ENCODE measurements at places on chromosomes 5 and 9. TPM values are rescaled to one million over a fixed set of nuclear protein-coding genes. Genes with fewer than 3 reads are reported as not detected.

DNA sequence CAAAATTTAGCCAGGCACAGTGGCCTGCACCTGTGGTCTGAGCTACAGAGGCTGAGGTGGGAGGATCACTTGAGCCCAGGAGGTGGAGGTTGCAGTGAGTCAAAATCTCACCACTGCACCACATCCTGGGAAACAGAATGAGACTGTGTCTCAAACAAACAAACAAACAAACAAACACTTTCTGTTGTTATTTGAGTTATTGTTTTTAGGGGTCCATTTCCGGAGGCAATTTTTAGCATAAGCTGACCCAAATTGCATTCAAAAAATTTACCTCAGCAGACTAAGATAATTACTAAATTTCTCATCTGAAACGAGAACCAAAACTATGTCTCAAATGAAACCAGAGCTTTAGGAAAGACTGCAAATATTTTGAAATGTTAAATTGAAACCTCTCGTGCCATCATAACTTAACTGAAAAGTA lies 1485.1 kb downstream of the EFNA5 start:
- ATAC-seq: no peak

DNA sequence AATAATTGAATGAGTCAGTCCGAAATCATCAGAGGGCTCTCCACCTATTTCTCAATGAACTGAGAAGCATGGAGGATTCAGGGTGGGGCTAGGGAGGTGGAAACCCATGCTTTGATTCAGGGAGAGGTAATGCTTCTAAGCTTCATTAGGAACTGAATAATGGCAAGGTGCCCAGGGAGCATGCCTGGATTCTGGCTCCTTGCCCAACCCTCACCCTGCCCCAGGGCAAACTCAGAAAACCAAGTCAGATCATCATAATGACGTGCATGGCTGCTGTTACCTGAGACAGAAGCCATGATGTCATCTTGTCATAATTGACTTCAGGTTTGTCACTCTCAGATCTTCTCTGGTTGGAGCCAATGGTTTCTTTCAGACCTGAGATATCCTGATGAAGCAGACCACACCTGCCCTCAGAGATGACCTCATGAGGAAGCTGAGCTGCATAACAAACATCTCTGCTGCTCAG lies 199.6 kb downstream of the SYK start:
- ATAC-seq: peak; percentile 64

- no peak for ATAC-seq
Measured at GRCh38 chr5:137808503-137809135, 54.5 kb upstream of the HNRNPA0 start.

- ATAC-seq: no peak
Measured at GRCh38 chr5:132205385-132206125, 22.1 kb downstream of the P4HA2 start.

GRCh38 chr5:25641124-25641523 lies 996.3 kb upstream of the CDH10 start:
- ATAC-seq: no peak

DNA sequence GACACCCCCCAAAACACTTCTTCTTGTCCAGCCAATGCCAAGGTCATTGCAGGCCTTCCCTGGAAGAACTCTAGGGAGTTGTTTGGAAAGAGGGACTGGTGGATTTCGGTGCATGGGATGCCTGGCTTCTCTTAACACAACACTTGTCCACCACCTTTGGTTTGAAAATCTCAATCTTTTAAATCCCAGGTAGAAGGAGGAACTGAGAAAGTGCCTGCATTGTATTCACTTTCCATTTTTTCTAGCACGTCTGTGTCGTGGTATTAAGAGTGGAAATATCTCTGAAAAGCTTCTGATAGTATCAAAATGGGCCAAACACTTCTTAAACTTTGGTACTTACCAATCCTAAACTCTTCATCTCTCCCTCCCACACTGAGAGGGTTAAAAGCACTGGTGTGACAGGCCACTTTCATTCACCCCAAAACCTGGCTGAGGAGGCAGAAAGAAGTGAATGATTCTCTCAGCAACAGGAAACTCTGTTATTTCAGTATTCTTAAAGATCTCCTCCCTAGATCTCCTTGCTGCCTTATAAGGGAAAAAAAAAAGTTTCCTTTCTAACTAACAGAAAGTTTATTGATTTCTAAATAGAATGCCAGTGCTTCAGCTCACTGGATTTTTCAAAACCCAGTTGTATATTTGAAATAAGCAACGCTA lies 3.9 kb upstream of the NFIB start:
- ATAC-seq: no peak

- ATAC-seq: no peak
Measured at GRCh38 chr5:157855404-157855994, 3.4 kb downstream of the CLINT1 start.

DNA sequence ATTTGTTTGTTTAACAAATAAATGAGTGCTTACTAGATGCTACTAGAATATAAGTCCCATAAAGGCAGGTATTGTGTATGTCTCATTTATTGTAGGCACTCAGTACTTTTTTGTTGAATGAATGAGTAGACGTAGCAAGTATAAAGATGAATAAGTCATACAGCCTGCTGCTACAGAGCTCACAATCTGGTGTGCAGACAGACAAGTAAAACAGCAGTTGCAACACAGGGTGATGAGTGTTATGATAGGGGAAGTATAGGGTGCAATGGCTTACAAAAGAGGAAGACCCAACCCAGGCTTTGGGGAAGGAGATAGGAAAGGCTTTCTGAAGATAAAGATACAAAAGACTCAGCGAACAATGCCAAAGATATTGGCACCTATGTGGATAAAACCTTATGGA lies 47.7 kb downstream of the SH3RF2 start:
- ATAC-seq: no peak

DNA sequence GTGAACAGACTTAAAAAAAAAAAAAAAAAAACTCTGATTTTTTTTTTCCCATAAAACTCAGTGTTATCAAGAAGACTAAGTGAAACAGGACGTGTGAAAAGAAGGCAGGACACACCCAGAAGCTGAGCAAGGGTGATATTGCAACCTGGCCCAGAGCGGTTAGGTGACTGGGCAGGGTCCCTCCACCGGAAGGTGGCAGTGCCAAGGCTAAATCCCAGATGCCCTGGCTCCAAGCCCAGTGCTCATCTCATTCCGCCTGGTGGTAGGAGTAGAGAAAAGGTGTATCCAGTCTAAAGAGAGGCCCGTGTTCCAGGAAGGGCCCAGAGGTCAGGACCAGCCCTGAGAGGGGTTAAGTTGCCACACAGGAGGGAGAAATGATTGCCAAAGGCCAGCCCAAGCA lies 51.5 kb upstream of the SAP30L start:
- no peak for ATAC-seq

DNA sequence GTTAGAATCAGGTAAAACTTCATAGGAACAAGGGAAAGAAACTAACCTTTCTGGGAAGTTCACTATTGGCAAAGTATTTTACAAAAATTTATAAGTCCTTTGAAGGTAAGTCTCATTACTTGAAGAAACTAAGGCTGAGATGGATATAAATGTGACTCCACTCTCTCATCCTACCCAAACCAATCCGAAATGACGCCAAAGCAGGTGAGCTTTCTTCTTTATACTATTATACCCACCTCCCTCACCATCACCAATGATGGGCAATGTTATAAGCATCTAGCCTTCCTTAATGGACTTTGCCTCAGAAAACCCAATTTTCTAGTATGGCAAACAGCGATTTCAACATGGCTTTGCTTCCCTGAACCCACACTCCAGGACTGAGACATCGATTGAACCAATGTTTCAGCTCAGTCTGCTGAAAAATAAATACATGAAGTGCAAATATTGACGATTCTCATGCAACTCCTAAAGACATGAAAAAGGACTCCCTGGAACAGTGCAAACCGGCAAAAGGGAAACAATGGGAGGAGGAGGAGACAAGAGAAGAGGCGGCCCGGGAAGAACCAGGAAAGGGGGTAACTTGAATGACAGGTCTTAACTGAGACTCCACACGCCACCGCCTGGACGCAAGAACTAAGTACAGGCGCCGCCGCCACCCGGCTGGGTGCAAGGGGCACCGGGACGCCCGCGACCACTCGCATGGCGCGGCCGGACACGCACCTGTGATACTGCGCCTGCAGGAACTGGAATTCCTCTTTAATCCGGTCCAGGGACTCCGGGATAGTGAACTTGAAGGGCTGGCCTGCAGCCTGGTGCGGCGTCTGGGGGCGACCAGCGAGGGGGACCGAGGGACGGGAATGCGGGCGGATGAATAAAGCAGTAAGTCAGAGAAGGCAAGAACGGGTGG lies 2.5 kb downstream of the TLE1 start:
- ATAC-seq: no peak

- ATAC-seq: no peak
Measured at GRCh38 chr5:98663521-98663920, 109.9 kb upstream of the RGMB start.

GRCh38 chr5:111545031-111545430 lies 32.7 kb upstream of the STARD4 start:
- peak; percentile 58 for ATAC-seq

DNA sequence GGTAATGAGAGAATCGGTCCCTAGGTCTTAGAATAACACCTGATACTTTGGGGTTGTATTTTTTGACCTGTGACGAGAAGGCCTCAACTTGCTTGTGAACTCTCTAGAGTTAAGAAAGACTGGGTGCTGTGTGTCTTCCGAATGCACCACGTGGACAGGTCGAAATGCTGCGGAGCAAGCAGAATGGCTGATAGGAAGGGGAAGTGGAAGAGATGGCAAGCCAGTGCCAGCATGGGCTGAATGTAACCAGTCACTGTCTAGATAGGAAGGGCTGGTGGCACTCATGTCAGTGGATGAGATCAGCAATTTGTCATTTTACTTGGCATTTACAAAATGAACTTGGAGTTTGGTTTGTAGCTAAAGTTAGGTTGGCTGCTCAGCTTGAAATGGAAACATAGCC lies 5.6 kb downstream of the OTULINL start:
- no peak for ATAC-seq

GRCh38 chr5:169657127-169657526 lies 20.1 kb downstream of the DOCK2 start:
- ATAC-seq: peak; percentile 71

DNA sequence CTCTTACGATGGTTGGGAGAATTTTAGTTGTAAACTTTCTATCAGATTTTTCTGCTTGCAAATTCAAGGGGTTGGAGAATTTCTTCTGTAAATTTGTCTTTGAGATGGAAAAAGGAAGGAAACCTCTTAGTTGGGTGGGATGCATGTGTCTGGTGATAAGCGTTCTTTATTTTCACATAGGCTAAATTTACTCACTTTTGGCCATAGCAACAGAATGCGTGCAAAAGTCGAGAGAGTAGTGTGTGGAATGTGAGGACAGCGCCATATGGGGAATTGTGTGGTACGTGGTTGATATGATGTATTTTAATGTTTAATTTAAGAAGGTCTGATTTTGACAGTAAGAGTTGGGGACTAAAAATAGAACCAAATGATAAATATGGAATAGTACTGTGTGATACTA lies 282.2 kb downstream of the TAF11L14 start:
- no peak for ATAC-seq

DNA sequence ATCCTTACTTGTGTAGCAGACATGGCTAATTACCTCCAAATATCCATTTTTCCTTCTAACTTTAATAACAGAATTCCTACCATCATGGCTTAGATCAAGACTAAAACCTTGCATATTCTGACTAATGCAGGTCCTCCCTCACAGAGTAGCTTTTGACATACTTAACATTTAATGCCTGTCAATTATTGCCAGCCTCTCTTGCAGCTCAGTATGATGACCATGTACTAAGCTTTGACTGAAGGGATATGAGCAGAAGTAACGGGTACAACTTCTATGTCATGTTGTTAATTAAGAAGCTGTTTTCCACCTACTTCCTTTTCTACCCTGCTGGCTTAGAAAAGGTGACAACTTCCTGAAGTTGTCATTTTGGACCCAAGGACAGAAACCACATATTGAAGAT lies 533.4 kb downstream of the PSAT1 start:
- ATAC-seq: no peak

DNA sequence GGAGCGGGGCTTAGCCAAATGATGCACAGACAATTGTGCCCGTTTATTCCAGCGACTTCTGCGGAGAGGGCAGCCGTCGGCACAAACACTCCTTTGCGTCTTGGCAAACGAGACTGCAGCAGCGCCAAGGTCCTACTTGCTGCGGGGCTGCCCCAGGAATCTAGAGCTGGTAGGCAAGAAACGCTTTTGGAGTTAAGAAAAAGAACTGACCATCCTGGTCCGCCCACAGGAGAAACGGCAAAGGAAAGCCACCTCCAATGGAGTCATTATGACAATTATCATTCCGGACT lies 2.3 kb downstream of the RXFP3 start:
- ATAC-seq: no peak

- ATAC-seq: no peak
Measured at GRCh38 chr5:1965925-1966324, 83.2 kb upstream of the IRX4 start.

DNA sequence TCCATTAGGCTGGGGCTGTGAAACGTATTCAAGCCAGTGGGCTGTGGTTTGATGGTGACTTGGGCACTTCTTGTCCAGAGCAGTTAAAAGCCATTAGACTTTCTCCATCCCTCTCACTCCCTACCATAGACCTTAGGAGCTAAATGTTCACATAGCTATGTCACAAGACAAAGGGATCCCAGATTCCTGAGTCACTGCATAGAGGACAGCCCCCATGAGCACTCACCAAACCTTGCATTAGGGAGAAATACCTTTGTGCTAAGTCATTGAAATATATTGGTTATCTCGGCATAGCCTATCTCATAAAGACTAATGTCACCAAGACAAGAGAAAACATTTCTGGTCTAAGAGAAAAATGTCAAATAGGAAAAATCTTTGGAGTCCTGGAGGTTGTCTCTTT lies 104.3 kb downstream of the TRPM6 start:
- ATAC-seq: no peak

- ATAC-seq: no peak
Measured at GRCh38 chr5:115382989-115383388, 86.5 kb upstream of the CCDC112 start.

DNA sequence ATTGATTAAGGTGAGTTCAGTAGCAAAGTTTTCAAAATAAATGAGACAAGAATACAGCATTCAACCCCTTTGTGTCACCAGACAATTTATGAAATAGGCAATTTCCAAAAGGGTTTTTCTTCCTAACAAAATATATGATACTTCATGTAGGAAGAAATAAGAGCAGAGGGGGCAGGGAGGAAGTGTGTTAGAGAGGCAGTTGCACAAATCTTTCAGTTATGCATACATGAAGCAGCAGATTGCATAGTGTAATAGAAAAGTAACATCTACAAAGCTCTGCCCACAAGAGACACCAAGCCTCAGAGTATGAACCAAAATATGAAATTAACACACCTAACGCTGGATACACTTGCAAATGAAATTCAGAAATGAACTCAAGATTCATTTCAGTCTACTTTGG lies 157.0 kb downstream of the DENND1A start:
- ATAC-seq: no peak

The CTNND2 gene
- 0.39 TPM for total RNA-seq

The F2RL1 gene
- total RNA-seq: 0.85 TPM

The POLK gene
- 44.4 TPM for total RNA-seq

The GHR gene
- not detected for total RNA-seq

The CD14 gene
- 0.32 TPM for total RNA-seq

The CATSPER3 gene
- 0.50 TPM for total RNA-seq

The NR5A1 gene
- total RNA-seq: not detected

The FOXD4L4 gene
- 0.15 TPM for total RNA-seq
